ELF-1 (cell line): ENCODE measurements at places on chromosomes 5 and 9.

DNA sequence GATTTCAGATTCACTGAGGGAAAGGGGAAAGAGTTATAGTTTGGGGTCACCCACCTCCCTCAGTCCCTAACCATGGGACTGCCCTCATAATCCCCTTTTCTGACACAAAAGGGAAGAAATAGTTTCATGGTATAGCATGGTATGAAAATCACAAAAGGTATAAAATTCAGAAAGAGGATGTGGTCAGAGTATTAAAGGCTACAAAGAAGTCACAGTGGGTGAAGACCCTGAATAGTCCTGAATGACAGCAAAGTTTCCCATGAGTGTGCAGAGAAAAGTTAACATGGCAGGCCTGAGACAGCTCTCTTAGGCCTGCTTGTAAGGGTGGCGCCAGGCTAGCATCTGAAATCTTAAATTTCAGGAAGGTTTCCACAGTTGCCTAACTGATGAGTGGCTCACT is 290.6 kb upstream of the ZNF608 start:
- DNase-seq: no peak

DNA sequence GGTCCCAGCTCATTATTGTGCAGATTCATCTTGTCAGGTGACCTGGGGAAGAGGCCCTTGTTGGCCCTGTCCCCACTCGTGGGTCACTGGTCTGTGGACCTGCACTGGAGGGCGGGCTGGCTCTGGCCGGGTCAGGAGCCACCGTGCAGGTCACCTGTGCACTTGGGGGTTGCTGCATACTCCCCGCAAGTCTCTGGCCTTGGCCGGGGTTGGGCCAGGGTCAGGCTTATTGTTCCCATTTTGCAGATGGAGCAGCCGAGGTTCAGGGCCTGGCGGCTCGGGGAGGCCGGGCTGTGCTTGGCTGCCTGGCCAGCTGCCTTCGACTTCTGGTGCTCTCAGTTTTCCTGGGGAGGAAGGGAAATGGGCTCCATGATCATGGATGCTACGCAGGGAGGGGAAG is 108.3 kb upstream of the FCN2 start:
- no peak for DNase-seq

GRCh38 chr9:32385152-32385884 is 875 bp downstream of the ACO1 start:
- DNase-seq: no peak

DNA sequence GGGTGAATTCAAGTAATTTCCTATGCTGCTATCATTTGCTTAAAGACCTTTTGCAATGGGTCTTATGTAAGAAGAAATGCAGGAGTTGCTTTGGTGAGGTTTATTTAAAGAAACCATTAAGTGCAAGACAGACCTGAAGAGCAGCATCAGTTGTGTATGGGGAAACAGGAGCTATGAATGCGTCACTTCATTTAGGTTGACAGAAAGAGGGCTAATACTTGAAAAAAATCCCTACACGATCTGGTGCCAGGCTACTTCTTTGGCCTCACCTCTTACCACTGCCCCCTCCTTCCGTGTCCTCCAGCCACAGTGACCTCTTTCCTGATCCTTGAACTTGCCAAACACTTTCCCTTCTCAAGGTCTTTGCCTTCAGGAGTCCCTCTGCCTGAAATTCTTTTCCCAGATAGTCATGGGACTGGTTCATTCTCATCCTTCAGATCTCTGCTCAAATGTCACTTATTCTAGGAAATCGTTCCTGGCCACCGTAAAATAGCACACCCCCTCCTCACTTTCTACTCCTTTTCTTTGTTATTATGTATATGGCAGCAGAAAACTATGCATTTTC is 1.4 kb upstream of the JAK2 start:
- peak; percentile 5 for DNase-seq

DNA sequence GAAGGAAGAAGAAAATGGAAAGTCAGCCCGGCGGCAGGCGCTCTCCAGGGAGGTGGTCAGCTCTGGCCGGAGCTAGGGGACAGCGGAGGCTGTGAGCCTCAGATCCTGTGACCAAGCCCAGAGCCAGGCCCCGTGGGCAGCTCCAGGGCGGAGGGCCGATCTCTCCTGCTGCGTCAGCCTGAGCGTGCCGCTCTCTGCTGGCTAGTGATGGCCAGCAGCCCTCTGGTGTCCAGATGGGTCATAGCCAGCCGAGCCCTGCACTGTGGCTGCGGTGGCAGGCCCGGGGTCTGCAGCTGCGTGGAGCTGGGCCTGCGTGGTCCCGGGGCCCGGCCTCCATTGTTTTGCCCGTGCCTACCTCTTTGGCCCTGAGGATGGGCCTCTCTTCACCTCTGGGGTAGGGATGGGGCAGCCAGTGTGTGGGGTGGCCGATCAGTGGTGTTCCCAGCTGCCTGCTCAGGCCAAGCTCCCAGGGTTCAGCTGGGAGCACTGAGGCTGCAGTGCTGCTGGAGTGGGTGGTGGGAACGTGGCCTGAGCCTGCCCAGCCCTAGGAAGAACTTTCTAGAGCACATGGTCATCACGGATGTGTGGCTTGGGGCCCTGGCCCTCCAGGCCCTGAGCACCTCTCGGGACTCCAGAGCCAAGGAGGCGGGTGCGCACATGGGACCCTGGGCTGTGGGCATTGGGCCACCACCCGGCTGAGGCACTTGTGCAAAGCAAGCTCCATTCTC is 17.1 kb upstream of the NRARP start:
- no peak for DNase-seq

GRCh38 chr9:98644011-98644410 is 64.7 kb downstream of the GABBR2 start:
- DNase-seq: no peak

DNA sequence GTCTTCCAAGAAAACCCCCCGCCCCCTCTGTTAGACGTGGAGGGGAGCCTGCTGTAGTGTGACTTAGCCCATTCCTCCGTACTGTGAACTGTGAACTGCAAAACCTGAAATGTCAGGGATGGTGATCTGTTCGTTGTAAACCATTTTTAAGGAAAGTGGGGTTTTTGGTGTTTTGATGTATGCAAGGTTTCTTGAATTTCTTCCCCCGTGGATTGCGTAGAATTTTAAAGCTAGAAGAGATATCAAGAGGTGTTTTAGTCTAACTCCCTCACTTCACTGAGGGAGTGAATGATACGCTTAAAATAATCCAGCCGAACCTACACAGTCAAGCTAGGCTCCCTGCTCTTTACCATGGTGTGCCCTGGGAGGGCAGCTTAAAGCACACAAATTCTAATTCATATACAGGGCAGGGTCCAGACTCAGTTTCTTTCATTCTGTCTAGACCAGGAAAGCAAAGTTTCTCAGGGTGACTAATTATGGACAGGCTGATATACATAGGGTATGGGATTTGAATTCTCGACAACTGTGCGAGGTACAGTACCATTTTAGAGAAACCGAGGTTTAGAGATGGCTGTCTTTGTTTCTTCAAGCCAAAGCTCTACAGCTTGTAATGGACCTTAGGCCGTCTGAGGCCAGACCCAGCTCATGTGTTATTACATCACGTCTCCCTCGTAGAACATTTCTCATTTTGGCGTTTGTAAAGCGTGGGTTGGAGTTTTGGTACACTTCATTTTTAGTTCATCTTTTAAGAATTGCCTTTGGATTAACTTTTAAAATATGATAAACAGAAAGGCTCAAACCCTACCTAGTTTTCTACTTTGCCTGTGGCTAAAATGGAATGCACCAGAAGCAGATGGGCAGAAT is 2.7 kb downstream of the PTGER4 start:
- no peak for DNase-seq

- DNase-seq: no peak
Observed at GRCh38 chr5:34547300-34548085, 108.6 kb upstream of the RAI14 start.

DNA sequence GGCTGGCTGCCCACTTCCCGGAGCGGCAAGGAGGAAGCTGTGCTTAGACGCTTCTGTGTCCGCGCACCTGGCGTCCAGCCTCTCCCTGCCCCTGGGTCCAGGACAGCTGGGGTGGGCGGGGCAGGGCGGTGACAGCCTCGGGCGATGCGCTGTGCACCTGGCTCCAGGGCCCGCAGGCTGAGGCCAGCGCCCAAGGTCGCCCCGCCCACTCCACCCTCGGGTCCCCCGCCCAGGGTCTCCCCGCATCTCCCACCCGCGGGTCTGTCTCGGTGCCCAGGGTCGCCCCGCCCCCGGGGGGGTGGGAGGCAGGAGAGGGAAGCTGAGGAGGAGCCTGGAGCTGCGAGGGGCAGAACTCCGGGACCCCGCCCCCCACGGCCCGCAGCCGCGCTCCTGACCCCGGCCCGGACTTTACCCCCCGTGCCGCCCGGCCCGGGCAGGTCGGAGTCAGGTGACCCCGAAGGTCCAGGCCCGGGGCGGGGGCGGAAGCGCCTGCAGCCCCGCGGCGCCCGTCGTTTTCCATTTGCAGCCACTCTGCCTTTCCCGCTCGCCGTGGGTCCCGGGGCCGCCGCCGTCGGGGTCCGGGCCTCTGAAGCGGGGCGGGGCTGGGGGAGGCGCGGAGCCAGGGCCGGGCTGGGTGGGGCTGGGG is at the start of gene ENTPD8:
Gene ENTPD8, minus strand, starts transcription at position 69 of the 646 bp plus-strand sequence. CDS start 3,072 bp downstream, outside the sequence.
- peak; percentile 53 for DNase-seq

DNA sequence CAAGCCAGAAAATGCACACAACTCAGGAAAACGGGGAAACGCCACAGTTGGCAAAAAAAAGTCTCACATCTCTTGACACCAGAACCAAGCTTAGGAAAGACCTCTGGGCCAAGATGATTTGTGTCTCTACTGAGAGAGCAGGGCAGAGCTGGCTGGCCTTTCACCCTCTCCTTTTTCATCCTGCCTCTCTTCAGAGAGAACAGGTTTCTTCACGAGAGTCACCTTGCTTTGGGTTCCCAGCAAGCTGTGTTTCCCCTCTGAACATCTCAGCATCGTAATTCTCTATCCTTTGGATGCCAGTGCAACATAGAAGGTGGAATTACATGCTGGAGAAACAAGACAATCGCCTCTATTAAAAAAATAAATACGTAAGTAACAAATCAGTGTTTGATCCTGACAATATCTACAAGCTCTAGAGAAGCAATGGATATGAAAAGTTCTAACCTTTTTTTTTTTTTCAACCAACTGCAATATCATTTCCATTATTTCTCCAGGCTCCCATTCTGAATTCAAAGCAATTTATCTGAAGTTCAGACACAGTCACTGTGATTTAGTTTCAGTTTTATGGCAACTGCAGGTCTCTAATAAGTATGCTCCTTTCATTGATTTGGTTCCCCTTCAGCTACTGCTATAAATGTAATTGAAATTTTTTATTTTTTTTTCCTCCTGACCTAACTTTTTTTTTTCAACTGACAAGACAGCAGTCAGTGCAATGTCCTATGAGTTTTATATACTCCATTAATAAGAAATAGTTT is 708.6 kb downstream of the DTWD2 start:
- DNase-seq: no peak

DNA sequence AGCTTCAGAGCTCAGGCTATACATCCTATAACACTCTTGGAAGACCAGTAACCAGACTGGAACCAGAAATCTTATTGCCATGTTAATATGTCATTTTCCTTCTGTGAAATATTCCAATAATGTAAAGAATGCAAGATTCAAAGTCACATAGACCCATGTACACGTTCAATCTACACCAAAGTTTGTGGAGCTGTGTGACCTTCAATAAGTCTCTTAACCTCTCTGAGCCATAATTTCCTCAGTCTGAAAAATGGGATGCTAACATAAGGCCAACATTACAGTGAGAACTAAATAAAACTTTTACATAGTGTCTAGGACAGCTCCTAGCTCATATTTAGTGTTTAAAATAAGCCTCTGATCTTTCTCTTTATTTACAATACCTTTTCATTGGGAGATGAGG is 70.4 kb downstream of the ARRDC3 start:
- no peak for DNase-seq

DNA sequence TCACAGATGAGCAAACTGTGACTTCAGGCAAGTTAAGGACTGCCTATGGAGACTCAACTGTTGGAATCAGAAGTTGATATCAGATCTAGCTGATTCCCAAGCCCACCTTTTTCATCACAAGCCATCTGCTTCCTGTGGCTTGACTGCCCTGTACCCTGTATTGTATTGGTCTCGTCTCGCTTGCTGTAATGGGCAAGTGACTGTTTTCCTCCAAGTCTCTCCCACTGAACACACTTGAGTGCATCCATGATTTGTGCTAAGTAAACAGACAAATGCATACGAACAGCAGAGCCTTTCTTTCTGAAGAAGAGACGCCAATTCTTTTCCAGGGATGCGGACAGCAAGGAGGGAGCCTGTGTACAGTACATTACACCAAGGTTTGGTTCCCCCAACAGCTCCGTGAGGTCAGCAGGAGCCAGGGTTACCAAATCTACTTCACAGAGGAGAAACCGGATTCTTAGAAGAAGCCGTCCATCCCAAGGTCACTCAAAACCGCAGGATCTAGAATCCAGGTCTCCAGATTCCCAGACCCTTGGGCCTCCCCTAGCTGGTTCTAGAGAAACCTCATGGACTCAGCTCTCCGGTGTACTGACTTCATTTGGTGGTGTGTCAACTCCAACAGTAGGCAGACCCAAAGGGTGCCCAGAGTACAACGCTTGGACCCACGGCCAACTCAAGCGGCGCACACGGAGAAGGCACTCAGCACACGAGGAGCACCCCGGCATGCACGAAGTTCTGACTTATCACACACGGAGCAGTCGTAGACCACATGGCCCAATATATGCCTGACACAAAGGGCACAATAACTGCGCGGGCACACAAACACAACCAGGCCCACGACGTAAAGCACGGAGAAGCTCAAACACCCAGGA is 1.1 kb downstream of the BAG1 start:
- peak; percentile 44 for DNase-seq

DNA sequence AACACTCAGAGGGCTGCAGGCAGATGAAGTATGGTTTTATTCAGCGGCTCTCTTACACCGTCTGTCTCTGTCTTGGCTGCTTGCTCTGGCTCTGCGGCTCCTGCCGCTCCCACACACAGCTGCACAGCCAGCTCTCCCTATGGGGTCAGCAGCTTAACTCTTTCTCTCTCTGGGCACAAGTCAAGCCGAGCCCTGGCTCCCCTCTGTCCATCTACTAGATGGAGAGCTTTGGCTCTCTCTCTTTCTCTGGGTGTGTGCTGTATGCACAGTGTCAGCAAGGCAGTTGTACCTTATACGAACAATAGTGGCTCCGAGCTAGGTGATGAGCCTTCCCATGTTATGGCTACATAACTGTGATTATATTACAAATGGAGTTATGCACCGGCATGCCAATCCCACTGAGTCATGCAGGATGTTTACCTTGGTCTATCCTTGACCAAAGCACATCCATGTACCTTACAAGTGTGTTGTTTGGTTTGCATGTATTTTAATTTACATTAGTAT is 19.3 kb upstream of the PPP2CA start:
- peak; percentile 46 for DNase-seq

GRCh38 chr9:88586452-88586851 is 51.5 kb downstream of the NXNL2 start:
- DNase-seq: no peak

GRCh38 chr9:132669319-132669697 is 475 bp downstream of the DDX31 start:
- peak; percentile 84 for DNase-seq

GRCh38 chr9:104746798-104747197 is 685 bp upstream of the NIPSNAP3A start:
- no peak for DNase-seq

- no peak for DNase-seq
Observed at GRCh38 chr9:120914953-120915352, 11.6 kb downstream of the TRAF1 start.

DNA sequence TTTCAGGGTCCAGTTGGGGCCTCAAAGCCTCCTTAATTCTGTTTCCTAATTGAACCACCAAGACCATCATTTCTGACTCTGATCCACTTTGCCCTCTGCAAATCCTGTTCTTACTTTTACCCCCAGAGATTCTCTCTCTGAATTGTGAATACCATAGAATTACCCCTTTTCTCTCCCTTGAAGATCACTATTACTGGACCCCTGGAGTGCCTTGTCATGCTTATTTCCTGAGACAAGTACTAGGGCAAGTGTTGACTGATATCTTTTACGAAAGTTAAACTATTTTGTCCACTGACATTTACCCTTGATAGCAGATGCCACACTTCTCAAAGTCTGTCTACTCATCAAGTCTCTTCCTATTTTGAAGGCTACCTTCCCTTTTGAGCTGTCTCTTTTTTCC is 246.9 kb upstream of the PTGER4 start:
- no peak for DNase-seq
